ENCODE measurements at places on chromosomes 7 and 10.

- peak; percentile 96 for DNase-seq
Measured at GRCh38 chr10:73495884-73496674, at the start of gene PPP3CB. Gene PPP3CB (minus strand): TSS chr10:73496024. CDS start chr10:73495889, 135 bp downstream.

DNA sequence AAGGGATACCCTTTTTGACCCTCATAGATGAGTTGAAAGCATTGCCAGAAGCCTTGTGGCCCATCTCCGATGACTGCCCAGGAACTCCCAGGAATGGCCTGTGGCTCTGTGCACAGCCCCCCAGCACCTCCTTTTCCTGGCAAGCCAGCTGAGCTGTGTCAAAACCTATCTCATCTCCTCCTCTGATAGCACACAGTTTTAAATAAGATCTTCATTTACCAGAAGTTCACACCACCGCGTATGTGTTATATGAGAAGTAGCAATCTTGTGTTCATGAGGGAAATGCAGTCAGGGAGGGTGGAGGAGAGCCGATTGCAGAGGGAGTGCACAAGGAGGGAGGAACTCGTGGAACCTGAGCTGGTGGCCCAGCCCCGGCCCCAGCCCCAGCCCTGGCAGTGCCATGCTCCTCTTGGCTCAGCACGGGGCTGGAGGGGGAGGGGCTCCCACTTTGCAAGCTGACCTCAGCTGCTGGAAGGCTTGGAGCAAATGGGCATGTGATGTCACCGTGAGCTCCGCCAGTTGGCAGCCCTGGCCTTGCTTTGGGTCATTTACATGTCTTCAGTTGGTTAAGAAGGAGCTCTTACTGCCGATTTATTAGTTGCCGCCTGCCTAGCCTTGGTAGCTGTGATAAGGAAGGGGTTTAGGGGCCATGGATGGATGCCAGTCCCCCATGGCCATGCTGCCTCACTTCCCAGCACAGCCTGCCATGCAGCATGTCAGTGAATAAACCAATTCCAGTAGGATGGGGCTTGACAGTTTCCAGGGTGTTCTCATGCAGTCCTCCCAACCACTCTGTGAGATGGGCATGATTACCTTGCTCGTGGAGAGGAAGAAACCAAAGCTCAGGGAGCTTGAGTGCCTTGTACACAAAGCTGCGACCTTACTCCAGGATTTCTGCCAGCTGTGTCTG, 20.0 kb downstream of the UNC5B start:
- no peak for DNase-seq

DNA sequence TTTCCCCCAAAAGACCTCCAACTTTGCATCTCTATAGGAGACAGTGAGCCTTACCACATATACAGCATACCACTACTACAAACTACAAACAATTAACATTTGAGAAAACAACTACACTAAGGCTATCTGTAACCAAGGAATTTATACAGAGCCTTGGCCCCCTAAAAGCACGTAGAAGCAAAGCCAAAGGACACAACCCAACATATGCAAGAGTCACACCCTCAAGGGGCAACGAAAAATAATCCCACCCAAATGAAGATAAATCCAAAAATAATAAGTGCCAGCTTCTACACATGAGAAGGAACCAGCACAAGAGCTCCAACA, 149.5 kb downstream of the ZEB1 start:
- DNase-seq, result no peak

- DNase-seq, result peak; percentile 92
Measured at GRCh38 chr10:24435374-24435773, 226.4 kb downstream of the KIAA1217 start.

DNA sequence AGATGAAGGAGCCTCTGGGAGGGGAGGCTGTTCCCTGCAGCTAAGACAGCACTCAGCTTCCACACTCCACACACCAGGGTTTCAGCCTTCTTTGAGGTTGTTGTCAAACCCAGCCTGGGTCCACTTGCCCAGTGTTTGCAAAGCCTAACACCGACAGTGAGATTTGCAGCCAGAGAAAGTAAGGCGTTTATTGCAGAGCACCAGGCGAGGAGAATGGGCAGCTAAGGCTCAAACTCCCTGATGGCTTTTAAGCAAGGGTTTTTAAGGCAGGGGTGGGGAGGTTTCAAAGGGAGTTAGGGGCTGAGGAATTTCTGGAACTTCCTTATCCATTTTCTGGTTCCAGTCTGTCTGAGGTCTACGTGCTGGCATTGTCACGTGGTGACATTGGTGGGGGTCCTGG, 4.7 kb upstream of the ZNF775 start:
- no peak for DNase-seq

DNA sequence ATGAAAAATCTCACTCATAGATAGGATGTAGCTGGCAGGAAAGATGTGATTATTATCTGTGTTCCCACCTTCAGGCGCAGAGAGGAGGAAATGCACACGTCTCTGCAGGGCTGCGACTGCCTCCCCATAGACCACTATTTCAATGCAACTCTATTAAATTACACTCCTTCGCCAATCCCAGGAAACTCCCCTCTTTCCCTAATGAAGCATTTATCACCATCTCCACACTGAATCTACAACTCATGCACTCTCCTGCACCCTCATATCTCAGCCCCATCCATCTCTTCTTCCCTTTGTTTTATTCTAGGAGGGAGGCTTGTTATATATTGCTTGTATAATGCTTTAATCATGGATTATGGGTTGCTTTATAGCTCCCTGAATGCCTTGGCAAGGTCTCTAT, 101.8 kb upstream of the RELN start:
- no peak for DNase-seq

GRCh38 chr7:25288556-25289307, 60.4 kb upstream of the NPVF start:
- no peak for DNase-seq

GRCh38 chr7:67723591-67723990, 727.0 kb downstream of the TYW1 start:
- no peak for DNase-seq

DNA sequence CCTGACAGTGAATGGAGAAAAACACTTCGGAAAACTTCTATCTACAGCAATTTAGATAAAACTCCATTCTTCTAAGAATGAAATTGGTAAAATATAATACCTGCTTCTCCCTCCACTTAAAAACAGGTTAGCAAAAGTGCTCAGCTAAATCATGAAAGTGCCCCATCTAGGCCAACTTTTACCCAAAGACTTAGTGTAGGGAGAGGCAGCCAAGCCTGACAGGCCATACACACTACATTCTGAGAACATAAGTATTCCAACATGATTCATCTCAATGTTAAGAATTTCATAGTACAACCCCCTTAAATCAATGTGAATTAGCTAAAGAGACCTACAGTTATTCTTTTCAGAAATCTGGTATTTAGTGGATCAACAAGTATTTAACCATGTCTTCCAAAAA, 7.2 kb downstream of the FAM3C start:
- no peak for DNase-seq

- no peak for DNase-seq
Measured at GRCh38 chr7:86786376-86786775, 142.7 kb downstream of the GRM3 start.

GRCh38 chr10:7590271-7590670, 76.5 kb downstream of the ITIH5 start:
- DNase-seq, result no peak

DNA sequence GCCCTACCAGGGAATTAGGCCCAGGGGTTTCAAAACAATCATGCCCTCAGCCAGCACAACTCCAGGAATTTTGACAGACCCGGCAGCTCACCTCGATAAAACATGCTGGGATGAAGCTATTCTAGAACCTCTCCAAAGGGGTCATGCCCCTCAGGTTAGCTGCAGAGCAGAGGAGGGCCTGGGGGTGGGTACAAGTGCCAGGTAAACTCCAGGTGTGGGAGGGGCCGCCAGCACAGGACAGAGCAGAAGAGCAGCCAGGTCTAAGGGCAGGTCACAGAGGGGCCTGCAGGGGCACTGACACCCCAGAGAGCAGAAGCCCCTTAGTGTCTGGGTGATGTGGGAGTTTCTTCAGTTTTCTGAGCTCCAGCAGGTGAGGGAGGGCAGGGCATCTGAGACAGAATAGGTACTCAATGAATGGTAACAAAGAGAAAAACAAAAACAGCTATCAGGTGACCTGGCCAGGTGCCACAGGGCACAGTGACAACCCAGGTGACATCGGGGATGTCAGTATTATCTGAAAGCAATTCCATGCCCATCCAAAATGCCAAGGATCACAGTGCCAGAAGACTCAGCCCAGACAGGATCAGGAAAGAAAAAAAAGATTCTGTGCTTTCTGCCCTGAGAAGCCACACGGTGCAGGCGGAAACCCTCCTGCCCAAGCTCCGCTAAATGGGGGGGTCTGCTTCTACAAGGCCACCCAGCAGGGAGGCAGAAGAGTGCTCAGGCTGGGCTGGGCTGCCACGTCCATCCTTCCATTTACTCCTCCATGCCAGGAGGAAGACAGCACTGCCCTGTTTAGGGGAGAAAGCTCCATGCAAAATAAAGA, 104.5 kb downstream of the TNS3 start:
- DNase-seq, result no peak

DNA sequence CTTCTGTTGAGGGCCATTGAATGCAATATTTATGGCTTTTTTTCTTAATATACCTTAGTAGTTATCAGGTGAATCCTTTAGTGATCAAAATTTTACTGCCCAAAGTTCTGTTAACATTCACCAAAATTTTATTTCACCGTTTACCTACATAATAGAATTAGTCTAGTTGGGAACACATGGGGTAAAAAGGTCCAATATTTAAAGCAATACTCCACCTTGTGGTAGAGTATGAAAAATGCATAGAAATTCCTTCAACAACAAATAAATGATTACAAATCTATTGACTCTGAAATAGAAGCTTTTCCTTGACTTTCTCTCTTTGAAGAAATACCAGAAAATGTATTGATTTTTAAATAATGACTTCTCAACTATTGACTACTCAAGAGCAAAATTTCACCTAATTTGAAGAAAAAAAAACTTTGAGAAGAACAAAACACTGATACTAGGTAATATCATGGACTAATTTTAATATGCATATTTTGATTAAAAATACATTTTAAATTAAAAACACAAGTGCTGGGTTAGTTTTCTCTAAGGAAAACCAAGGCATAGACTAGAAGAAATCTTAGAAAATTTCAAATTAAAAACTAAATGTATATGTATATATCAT, 43.3 kb downstream of the POLR1F start:
- peak; percentile 29 for DNase-seq

GRCh38 chr7:91644256-91644655, 236.2 kb downstream of the MTERF1 start:
- no peak for DNase-seq

DNA sequence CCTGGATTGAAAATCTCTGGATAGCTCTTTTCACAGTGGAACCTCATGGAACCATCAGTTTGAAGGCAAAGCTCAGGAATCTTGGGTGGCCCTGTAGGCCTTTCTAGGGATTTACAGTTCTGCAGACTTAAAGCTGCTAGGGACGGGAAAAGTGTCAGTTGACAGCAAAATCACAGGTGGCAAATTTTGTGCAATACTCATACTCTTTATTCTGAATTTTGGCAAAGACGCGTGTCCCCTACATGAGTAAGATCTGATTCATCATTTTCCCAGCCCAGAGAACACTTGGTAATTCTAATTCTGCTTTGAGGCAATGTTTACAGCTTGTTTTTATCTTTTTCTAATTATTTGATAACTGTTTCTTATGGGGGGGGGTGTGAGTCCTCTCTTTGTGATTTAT, 3.6 kb downstream of the LRRC17 start:
- DNase-seq, result peak; percentile 72

DNA sequence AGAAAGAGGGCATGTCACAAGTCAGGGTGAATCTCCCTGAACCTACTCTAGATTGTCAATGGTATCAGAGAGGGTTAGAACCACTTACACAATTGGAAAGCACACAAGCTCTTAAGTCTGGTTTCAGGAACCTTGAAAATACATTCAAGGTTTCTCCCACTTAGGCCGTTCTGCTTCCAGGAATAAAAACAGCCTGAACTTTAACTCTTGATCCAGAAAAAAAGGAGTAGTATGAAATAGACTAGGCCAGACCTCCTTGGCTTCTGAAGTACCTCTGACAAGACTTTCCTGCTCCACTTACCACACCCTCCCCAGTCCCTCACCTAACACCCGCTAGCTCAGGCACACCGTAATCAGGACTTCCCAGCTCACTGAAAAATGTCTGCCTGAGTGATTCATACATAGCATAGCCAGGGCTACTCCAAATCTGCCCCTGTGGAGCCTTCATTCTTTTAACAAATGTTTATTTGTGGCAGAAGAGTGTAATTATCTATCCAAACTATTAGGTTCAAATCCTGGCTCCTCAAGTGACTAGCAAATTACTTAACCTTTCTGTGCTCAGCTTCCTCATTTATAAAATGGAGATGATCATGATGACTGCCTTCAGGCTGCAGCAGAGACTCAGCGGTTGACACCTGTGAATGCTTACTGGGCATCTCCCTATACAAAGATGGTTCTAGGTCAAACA, 30.3 kb upstream of the IL6 start:
- DNase-seq, result peak; percentile 62

GRCh38 chr10:121803611-121804010, 124.2 kb downstream of the ATE1 start:
- no peak for DNase-seq

- DNase-seq, result peak; percentile 72
Measured at GRCh38 chr10:91642831-91643692, 10.2 kb upstream of the PPP1R3C start.

DNA sequence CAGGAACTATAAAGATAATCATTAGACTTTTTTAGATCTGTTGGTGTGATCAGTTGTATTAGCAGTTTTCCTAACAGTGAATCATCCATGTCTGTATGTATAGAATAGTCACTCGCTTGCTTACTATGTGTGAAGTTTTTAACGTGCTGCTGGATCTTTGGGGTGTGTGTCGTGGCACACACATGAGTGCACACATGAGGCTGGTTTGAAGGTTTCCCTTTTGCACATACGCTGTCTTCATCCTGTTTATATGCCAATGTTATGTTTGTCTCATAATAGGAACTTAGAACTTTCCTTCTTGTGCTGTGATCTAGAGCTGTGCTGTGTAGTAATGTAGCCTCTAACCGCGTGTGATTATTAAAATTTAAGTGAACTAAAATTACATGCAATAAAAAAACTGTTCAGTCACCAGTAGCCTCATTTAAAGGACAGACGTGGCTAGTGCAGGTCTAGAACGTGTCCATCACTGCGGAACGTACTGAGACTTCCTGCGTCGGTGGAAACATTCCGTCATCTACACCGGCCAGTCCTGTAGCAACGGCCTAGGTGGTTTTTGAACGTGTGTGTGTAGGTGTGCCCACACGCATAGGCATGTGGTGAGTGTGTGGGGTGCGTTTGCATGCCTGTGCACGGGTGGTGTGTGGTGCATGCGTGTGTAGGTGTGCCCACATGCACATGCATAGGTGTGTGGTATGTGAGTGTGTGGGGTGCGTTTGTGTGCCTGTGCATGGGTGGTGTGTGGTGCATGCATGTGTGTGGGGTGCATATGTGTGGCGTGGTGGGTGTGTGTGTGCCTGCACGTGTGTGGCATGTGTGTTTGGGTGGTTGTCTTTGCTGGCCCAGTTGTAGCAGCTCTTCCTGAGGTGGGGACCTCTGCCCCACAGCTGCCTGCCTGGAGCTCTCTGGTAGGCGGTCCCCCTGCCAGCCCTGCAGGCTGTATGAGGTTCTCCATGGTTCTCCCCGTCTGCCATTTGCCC, 56.6 kb downstream of the INPP5A start:
- DNase-seq, result no peak
